M059J (cell line): ENCODE measurements at places on chromosomes 1 and 21. TPM values are rescaled to one million over a fixed set of nuclear protein-coding genes. Genes with fewer than 3 reads are reported as not detected.

DNA sequence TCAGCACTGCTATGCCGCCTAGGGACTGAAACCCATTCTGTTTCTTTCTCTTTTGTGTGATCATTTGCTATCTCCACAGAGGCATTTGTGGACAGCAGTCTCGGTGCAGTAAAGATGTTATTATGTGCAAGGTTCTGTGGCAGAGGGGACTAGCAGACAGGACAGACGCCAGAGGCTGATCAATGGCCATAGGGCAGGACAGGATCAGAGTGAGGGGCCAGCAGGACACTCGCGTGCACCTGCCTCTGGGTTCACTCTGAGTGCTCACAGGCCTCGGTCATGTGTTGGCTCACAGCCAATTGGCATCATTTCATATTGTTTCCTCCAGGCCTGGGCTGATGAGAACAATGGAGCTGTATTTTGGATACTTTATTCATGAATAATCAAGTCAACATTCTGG is 212.6 kb downstream of the TGFB2 start:
- DNase-seq = peak; percentile 62

GRCh38 chr1:19643602-19644394 is at the start of gene NBL1:
NBL1 (plus strand) TSS chr1:19644311; CDS start chr1:19655031, 10,720 bp downstream.
- peak; percentile 62 for DNase-seq

DNA sequence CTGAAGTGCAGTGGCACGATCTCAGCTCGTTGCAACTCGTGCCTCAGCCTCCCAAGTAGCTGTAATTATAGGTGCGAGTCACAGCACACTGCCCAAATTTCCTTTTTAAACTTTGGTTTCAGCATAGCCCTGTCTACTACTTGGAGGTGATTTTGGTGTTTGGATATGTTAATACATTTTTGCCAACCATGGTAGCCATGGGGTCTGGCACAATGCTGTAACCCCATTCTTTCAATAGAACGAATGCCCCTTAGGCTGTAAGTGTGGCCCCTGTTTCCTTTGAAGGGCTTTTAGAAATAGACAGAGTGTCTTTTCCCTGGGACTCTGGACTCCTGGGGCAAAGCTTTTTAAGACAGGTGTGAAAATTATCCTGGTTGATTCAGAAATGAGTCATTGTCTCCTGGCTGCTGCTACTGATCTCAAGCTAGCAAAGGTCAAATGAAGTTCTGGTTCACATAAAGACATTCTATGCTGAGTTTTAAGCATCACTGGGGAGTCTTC is 141.1 kb upstream of the RUNX1 start:
- DNase-seq = peak; percentile 91

The OVAAL gene
- 0.05 and 0.79 TPM in 2 replicates for total RNA-seq

The CIART gene
- 11.4 and 22.2 TPM in 2 replicates for total RNA-seq
